ENCODE measurements at places on chromosomes 2 and 18.

DNA sequence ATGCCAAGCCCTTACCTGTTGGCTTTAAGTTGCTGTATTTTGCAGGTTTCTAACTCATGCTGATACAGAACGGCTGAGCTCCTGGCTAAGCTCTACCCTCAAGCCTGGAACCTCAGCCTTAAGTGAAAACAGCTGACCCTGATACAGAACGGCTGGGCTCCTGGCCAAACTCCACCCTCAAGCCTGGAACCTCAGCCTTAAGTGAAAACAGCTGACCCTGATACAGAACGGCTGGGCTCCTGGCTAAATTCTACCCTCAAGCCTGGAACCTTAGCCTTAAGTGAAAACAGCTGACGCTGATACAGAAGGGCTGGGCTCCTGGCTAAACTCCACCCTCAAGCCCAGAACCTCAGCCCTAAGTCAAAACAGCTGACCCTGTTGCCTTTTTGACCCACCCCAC is 17.6 kb upstream of the DNER start:
- DNase-seq = no peak

DNA sequence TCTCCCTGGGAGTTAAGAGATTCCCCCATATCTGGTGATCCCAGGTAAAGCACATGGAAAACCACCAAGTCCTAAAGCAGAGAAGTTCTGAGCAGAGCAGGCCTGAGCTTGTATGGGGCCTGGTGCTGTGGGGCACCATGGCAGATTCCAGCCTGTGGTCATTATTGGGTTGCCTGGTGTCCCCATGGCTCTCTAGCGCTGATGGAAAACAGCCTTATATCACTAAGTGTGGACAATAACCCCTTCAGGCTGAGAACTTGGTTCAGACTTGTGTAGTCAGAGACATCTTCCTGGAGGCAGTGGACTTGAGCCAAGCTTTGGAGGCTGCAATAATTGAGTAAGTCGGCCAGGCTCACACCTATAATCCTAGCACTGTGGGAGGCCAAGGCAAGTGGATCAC is 96.8 kb downstream of the MCFD2 start:
- no peak for DNase-seq

GRCh38 chr2:126662621-126663020 is 6.7 kb downstream of the GYPC start:
- DNase-seq = no peak

DNA sequence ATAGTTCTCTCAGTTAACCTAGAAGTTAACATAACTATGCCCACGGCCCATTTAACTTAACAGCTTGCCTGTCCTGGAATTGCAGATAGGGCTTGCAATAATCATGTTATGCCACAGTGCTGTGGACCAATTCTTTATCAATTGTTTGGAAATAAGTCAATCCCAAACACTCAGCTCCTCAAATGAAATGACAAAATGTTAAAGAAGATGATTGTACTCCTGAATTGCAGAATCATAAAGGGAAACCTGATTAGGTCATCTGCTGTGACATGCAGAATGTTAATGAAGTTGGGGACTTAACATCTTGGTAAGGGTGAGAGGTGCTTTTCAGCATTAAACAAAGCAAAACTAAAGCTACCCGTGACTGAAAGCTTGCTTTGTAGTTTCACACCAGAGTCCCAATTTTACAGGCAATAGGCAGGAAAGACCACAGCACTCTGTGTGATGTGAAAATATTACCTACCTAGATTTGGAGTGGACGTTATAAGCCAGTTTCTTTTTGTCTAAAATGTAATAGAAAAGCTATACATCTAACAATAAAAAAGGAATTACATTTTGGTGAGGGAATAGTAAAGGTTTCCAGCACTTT is 364.0 kb downstream of the GPD2 start:
- no peak for DNase-seq

Data from NCI-H524 treated with DMSO at 0.1 percent for 48 hours (cell line).